ENCODE measurements at places on chromosomes 5 and 9. TPM values are rescaled to one million over a fixed set of nuclear protein-coding genes. Genes with fewer than 3 reads are reported as not detected.
A peak's percentile ranks its signal among the peaks of the same experiment; 100 is the strongest.

The ZDHHC11 gene
- total RNA-seq = 0.37 TPM

The PCAT7 gene
- total RNA-seq = not detected

DNA sequence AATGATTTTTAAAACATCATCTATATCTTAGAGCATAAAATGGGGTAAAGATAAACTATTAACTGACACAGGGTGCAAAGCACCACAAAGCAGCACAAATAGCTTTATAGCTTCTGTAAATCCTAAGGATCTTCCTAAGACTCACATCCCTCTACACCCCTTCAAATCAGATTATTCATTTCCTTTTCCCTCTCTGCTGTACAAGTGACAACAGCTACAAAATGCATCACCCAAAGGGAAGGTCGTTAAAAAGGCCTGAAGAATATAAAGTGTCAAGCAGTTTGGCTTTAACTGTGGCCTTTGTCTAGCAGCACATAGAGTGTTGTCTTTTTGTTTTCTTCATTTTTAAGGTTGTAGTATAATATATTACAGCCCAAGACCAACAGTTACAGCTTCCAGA is 422.1 kb downstream of the PDE4D start:
- DNase-seq = no peak

- peak; percentile 26 for DNase-seq
These were observed 202.0 kb upstream of the HAPLN1 start for GRCh38 chr5:83922699-83923098.

DNA sequence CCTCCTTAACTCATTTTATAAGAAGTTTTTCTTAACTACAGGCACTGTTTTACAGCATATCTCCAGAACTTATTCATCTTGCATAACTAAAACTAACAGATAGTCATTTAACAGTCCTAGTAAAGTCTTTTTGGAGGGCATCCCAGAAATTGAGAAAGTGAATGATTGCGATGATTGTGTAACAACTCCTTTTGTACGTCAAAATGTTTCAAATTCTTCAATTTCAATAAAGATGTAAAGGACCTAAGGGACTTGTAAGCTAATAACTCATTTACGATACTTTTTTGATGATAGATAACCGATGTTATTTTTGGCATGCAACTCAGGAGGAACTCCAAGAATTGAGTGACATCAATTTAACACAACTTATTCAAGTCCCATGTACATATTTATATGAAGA is 42.7 kb downstream of the SVEP1 start:
- no peak for DNase-seq

DNA sequence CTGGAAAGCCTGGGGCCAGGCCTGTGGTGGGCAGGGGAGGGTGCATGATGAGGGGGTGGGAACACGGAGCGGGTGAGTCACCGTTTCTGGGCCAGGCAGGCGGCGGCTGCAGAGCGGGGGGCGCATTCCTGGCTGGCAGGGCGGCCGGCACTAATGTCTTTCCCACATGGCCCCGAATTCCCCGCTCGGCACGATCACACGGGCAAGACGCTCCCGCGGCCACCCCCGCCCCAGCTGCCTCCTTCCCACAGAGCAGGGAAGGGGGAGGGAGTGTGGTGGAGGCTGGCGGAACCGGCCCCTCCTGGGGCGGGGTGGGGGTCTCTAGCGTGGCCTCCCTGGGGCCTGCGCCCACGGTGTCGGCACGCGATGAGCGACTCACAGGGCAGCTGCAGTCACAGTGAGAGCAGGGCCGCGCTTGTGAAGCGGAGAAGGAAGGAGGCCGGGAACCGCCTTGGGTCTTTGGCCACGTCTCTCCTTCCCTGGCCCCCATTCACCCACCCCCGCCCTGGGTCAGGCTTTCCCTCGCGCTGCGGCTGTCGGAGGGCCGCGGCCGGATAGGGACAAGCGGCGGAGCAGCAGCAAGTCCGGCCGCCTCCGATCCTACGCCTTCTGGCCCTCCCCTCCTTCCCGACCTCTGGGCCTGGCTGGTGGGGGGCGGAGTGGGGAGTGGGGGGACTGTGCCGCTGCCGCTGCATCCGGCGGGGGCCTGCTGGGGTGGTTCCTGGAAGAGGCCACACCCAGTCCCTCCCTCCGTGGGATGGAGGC is 48.9 kb downstream of the CXXC5 start:
- peak; percentile 96 for DNase-seq

GRCh38 chr5:124596595-124597421 is 149.6 kb downstream of the ZNF608 start:
- peak; percentile 74 for DNase-seq

DNA sequence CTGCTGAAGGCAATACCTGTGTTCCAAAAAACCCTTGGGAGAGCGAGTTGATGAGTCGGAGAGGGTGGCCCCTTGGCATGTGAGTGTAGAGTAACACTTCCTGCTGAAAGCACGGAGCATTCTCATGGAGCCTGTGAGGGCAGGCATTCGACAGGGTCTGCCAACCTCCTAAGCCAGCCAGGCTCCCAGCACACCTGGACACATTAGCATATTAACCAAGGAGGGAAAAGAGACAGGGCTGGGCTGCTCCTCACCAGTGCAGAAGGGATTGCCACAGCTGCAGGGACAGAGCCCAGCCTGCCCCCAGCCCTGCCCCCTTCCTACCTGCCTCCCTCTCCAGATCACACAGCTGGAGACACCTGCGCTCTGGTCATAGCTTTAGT is 46.4 kb upstream of the SEMA4D start:
- no peak for DNase-seq

DNA sequence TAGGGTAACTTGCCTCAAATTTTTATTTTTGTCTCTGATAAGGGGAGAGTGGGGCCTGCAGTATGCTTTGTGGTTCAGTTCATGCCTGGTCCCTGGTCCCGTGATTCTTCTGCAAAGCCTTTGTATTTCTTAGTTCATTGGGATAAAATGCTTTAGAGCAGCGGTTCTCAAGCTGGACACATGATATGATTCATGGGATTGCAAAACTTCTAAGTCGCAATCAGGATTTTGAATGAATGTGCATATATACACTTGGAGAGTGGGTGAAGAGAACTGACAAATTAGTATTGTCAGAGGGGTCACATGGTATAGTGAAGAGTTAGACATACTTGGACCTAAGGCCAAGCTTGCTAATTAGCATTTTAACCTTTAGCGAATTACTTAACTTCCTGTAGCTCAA is 265.4 kb upstream of the KLF9 start:
- DNase-seq = peak; percentile 19
